ENCODE measurements at places on chromosomes 11 and 22.

DNA sequence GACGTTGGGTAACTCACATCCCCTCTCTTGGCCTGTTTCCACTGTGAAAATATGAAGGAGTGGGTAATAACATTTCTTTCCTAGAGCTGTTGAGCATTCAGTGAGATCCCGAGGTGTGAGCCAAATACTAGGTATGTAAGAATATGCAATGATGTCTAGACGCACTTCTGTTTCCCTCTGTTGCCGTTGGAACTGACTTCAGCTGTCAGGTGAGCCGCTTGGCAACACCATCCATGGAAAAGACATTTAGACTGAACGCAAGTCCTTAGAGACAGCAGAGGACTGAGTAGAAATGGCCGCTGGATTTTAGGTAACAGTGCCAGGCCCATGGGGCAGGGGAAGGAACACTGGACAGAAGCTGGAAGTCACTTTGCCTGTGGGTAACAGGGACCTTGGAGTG lies 29.5 kb upstream of the SHANK2 start:
- DNase-seq, result no peak

DNA sequence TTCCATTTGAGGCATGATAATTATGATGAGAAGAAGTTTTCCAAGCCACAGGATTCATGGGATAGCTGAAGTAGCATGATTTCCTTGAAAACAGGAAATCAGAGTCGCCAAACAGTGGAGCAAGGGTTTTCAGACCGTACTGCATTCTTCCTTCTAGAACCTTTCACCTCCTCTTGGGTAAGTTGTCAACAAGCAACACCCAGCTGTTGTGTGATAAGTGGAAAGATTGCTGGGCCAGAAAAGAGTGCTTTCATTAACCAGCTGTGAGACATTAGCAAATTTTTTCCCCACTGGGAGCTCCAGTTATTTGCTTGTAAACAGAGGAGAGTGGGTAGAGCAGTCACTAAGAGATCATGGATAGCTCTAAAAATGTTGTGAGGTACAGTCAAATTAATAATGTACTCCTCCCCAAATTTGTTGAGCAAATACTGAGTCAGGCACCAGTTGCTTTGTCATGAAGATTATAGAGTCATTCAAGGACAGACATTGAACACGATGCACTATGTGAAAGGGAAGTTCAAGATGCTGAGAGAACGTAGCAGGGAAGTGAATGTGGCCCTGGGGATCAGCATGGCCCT lies 11.7 kb upstream of the MPEG1 start:
- DNase-seq, result peak; percentile 91

DNA sequence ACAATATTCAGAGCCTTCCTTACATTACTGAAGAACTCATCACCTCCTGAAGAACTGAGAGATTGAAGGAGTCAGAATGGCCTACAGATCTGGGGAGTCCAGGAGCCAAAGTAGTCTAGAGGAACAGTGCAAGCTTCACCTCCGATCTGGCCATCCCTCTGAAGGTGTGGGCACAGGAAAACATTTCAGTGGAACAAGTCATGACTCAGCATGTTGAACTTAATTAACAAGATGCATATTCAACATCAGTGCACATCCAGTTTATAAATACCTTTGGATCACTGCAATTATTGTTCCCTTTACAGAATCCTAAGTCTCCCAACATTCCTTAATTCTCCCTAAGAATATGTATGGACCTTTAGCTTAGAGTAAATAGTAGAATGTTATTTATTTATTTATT lies 25.5 kb downstream of the PAAF1 start:
- no peak for DNase-seq

- peak; percentile 31 for DNase-seq
Observed at GRCh38 chr11:96154802-96155520, 188.0 kb downstream of the MAML2 start.

GRCh38 chr11:128634395-128634794 lies 47.0 kb upstream of the ETS1 start:
- DNase-seq, result no peak

- peak; percentile 23 for DNase-seq
Observed at GRCh38 chr11:112499153-112499880, 238.7 kb upstream of the PLET1 start.

DNA sequence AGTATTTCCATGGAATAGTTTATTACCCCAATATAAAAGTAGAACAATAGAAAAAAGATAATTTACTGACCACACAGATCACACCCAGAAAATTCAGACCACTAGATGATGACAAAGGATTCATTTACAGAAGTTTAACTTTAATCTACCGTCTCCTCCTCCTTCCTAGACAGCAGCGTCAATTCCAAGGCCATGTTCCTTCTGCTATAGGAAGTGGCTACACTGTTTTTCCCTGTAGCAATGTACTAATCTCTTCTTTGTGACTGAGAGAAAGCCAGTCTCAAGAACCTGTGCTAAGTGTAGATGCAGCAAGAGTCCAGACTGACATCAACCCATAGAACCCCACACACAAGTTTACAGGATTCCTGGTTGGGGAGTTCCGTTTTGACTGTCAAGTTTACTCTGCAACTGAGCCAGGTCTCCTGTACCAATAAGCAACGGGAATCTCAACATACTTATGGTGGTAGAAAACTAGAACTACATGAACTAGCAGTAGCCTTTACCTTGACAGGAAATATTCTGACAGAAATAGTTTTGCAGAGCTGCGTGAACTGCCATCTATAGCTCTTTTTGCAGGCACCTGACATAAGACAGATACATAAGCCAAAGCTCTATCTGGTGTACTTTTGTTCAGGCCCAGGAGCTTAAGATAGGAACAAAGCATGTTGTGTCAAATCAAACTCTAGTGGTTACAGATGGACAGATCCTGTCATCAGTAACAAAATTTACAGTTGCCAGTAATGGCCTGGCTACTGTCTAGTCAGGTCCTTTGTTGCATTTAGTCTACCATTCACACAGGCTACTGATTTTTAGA lies 42.9 kb downstream of the MRTFA start:
- no peak for DNase-seq

DNA sequence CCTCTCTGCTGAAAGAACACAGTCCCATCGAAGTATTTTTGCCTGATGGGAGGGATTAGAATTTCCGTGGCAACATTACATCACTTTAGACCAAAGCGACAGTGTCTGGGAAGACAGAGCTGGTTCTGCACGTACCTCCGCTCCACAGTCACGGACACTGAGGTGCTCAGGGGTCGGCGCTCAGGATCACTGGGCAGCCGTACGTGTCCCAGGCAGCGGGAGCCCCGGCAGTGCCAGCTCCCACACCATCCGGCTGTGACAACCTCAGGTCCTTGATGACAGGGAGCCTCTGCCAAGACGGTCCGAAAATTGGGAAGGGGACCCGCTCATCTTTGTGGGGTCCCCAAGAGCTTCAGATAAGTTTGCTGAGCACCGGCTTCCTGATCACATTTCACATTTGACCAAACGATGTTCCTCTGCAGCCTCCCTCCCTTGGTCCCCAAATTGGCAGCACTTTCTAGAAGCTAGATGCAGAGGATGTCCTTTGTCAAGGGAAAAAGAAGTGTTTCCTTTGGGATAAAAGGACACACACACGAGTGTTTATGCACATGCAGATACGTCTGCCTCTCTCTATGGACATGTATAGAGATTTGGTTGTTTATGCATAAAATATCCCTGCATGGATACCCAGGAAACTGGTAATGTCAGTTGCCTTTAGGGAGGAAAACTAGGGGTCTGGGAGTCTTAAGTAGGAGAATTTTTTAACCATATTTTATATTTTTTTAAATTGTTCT lies 61.6 kb upstream of the LINC01488 start:
- no peak for DNase-seq

DNA sequence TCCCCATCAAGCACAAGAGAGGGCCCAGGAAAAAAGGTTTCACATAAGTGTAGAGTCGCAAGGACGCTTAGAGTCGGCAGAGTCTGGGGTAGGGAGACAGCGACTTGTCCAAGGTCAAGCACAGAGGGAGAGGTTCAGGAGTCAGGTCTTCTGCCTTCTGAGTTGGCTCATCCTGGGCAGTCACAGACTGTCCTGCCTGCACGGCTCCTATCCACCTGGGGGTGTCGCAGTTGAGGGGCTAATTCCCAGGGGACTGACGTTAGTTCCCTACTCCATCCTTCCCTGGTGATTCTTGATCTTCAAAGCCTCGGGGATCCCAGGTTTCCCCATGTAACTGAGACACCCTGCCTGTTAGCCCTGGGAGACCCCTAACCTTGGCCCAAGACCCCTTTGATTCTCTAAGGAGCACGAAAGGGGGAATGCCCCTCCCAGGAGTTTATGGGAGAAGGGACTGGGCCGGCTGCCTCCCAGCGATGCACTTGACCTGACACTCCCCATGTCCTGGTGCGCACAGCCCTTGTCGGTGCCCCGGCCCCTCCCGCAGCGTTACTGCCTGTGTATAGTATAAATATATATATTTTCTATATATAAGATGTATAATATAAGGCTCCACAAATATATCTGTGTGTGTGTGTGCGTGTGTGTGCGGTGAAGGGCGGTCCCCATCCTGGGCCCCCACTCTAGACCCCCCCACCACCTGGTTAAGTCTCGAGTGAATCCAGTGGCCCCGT lies 14.7 kb upstream of the TAB1 start:
- DNase-seq, result no peak
